ENCODE measurements at places on chromosomes 13 and 19. TPM values are rescaled to one million over a fixed set of nuclear protein-coding genes. Genes with fewer than 3 reads are reported as not detected.

DNA sequence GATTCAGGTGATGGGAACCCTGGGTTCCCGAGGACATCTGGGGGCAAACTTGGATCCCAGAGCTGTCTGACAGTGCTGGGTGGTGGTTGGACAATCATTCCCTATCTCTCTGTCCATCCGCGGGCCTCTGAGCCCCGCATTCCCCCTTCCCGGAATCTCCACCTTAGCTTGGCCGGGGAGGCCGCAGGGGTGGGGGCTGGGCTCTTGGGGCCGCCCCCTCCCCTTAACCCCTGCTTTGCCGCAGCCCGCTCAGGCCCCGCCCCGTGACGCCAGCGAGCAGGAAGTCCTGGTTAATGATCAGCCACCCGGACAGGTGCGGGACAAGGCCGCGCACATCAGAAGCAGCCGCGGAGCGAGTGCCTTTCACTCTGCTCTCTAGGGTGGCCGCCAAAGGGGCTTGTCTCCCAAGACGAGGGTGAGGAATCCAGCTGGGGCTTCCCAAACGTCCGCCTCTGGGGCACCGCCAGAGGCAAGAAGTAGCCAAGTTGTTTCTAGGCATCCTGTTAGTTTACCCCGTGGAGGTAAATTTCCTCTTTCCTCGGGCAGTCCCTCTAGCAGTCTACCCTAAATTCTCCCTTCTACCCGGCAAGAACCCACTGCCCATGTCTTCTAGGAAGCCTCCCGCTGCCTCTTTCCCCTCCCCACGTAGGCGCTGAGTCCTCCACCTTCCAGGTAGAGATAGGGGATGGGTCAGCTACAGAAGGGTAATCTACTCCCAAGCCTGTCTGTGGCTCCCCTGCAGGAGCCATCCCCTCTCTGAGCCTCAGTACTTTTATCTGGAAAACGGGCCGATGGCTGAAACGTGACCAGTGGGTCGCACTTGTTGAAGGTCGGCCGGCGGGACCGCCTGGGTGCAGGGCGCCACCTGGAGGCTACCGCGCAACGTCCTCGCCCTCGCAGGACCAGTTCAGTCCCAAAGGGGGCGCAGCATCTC, 3.0 kb downstream of the IRF2BP1 start:
- H3K4me3 ChIP-seq, result peak overlapping the region; percentile 89
- H3K27ac ChIP-seq, result peak overlapping the region; percentile 10

- H3K27me3 ChIP-seq, result no peaks in the 10 kb centered on the region
- no peak for DNase-seq
- H3K27ac ChIP-seq, result no peak overlapping the region
- H3K36me3 ChIP-seq, result peaks cover 4% of the 10 kb centered on the region
- peaks cover 5% of the 10 kb centered on the region for H3K4me1 ChIP-seq
Observed at GRCh38 chr19:47377801-47378200, 28.7 kb downstream of the DHX34 start.

- H3K4me1 ChIP-seq, result no peaks in the 10 kb centered on the region
- no peak for DNase-seq
- H3K36me3 ChIP-seq, result no peaks in the 10 kb centered on the region
- H3K27me3 ChIP-seq, result peaks cover 10% of the 10 kb centered on the region
Observed at GRCh38 chr13:39224671-39225240, 186.5 kb downstream of the NHLRC3 start.

Gene SLC17A7
- total RNA-seq, result 0.74 TPM

Gene CASP14
- not detected for total RNA-seq

Gene DHRS12
- 8.0 TPM for total RNA-seq
